ENCODE measurements at places on chromosomes 2 and 18. TPM values are rescaled to one million over a fixed set of nuclear protein-coding genes. Genes with fewer than 3 reads are reported as not detected.

The ALK gene
- polyA plus RNA-seq = not detected

The LPIN2 gene
- polyA plus RNA-seq = 68.6 TPM

GRCh38 chr2:104938231-104938941 lies 84.5 kb downstream of the POU3F3 start:
- no peaks in the 10 kb centered on the region for H3K4me1 ChIP-seq
- no peak overlapping the region for H3K4me3 ChIP-seq
- DNase-seq = no peak
- no peak overlapping the region for H3K27ac ChIP-seq
- H3K36me3 ChIP-seq = no peaks in the 10 kb centered on the region
- no peaks in the 10 kb centered on the region for H3K27me3 ChIP-seq

DNA sequence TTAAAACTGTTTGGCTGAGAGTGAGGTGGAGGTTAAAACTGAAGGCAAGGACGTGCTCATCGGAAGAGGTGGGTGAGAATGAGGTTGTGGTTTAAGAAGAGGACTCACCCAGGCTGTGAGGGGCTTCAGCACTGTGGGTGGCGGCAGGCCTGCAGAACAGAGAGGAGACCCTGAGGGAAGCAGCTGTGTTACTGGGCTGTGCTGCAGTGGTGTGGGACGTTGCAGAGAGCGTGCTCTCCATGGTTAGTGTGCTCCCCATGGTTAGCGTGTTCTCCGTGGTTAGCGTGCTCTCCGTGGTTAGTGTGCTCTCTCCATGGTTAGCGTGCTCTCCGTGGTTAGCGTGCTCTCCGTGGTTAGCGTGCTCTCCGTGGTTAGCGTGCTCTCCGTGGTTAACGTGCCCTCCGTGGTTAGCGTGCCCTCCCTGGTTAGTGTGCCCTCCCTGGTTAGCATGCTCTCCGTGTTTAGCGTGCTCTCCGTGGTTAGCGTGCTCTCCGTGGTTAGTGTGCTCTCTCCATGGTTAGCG lies 68.5 kb upstream of the NFATC1 start:
- no peak for DNase-seq
- no peak overlapping the region for H3K27ac ChIP-seq
- H3K4me3 ChIP-seq = no peak overlapping the region

- no peaks in the 10 kb centered on the region for H3K27me3 ChIP-seq
- no peak overlapping the region for H3K4me3 ChIP-seq
- no peaks in the 10 kb centered on the region for H3K4me1 ChIP-seq
Measured at GRCh38 chr18:9000733-9001132, 101.8 kb upstream of the NDUFV2 start.

The APLF gene
- 1.9 TPM for polyA plus RNA-seq

DNA sequence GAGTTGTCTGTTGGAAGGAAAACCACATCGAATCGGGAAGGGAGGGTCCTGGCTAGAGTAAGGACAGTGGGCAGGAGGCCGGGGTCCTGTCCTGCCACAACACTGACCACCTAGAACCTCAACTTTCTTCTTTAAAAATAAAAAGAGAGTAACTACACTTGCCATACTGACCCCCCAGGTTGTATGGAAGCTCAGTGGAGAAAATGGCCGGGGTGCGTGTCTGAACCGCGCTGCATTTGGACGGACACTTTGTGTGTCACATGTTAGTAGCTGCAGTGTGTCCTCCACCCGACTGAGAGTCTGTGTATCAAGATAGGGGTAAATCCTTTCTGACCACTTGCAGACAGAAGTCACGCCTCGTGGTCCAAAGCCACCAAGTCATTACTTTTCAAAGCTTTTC lies 87.0 kb downstream of the GBX2 start:
- no peak overlapping the region for H3K27ac ChIP-seq
- H3K4me3 ChIP-seq = no peak overlapping the region
- no peaks in the 10 kb centered on the region for H3K36me3 ChIP-seq
- no peak for DNase-seq

DNA sequence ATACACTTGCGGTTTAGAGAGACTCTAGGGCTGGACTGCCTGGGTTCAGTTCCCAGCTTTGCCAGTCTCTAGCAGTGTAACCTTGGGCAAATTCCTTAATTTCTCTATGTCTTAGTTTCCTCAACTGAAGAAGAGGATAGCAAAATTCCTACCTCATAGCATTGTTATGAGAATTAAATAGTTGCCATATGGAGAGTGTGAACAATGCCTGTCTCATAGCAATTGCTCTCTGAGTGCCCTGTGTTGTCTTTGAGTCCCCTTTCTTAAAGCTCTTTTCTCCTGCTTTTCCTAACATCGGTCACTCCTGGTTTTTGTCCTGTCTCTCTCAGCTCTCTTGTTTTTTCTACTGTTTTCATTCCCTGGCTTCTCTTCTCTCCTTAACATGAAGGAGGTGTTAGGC lies 116.8 kb upstream of the ALPP start:
- H3K27me3 ChIP-seq = no peaks in the 10 kb centered on the region
- H3K4me3 ChIP-seq = no peak overlapping the region
- H3K27ac ChIP-seq = no peak overlapping the region
- peaks cover 14% of the 10 kb centered on the region for H3K36me3 ChIP-seq

- H3K36me3 ChIP-seq = no peaks in the 10 kb centered on the region
- no peak for DNase-seq
- H3K27ac ChIP-seq = no peak overlapping the region
- no peak overlapping the region for H3K4me3 ChIP-seq
Measured at GRCh38 chr2:67565761-67566160, 168.6 kb downstream of the ETAA1 start.

- no peaks in the 10 kb centered on the region for H3K36me3 ChIP-seq
- H3K27me3 ChIP-seq = no peaks in the 10 kb centered on the region
- no peak overlapping the region for H3K4me3 ChIP-seq
- no peak overlapping the region for H3K27ac ChIP-seq
- H3K4me1 ChIP-seq = no peaks in the 10 kb centered on the region
Measured at GRCh38 chr2:80002112-80002511, 302.4 kb downstream of the LRRTM1 start.

- H3K4me3 ChIP-seq = no peak overlapping the region
- no peaks in the 10 kb centered on the region for H3K4me1 ChIP-seq
- H3K27ac ChIP-seq = no peak overlapping the region
- peaks cover 4% of the 10 kb centered on the region for H3K27me3 ChIP-seq
- DNase-seq = no peak
Measured at GRCh38 chr2:108268001-108268400, 20.7 kb upstream of the SULT1C2 start.

- no peaks in the 10 kb centered on the region for H3K4me1 ChIP-seq
- no peaks in the 10 kb centered on the region for H3K27me3 ChIP-seq
- no peaks in the 10 kb centered on the region for H3K36me3 ChIP-seq
- H3K27ac ChIP-seq = no peak overlapping the region
Measured at GRCh38 chr2:58866040-58866439, 624.9 kb upstream of the FANCL start.

The THAP4 gene
- polyA plus RNA-seq = 42.3 TPM
